ENCODE measurements at places on chromosomes 5 and 9. TPM values are rescaled to one million over a fixed set of nuclear protein-coding genes. Genes with fewer than 3 reads are reported as not detected.

MELK gene
- 17.4 TPM for total RNA-seq

RASGRF2 gene
- 0.06 TPM for total RNA-seq

BTNL3 gene
- total RNA-seq = not detected

PCDHGA12 gene
- 1.7 TPM for total RNA-seq

MARVELD2 gene
- 4.9 TPM for total RNA-seq

FLT4 gene
- total RNA-seq = 5.3 TPM

FAM81B gene
- not detected for total RNA-seq

DNA sequence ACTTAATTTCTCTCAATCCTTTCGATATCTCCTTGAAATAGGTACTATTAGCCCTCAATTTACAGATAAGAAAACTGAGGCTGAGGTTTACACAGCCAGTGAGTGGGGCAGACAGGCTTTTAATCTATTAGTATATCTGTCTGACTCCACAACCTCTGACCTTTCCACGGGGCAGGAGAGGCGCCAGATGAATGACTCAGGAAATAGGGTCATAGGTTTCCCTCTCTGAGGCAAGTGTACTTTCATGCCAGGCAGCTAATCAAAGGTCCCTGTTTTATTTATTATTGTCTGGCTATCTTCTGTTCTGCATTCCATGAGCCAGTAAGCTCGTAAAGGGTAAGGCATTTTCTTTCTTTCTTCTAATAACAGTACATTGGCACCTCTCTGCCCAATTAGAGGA is 79.6 kb upstream of the KLF4 start:
- no peaks in the 10 kb centered on the region for H3K27me3 ChIP-seq
- H3K4me1 ChIP-seq = no peaks in the 10 kb centered on the region

DNA sequence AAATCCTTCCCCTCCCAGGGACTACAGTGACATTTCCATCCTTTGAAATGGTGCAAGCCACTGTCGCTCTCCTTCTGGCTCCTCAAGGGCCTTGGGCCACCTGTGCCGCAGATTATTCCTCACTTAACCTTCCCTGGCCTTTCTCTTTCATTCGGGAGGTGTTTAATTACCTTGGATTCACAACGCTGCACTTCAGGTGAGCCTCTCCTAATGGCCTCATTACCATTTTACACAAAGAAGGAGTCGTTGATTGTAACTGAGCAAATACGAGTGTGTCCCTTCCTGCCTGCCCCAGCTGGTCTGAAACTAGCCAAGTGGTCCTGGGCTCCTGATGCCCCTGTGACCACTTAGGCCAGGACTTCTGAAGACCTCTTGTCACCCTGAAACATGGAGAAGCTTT is 205.0 kb downstream of the CRB2 start:
- H3K27me3 ChIP-seq = no peaks in the 10 kb centered on the region
- no peak for DNase-seq
- H3K27ac ChIP-seq = no peak overlapping the region
- no peaks in the 10 kb centered on the region for H3K36me3 ChIP-seq
- H3K4me3 ChIP-seq = no peak overlapping the region

DNA sequence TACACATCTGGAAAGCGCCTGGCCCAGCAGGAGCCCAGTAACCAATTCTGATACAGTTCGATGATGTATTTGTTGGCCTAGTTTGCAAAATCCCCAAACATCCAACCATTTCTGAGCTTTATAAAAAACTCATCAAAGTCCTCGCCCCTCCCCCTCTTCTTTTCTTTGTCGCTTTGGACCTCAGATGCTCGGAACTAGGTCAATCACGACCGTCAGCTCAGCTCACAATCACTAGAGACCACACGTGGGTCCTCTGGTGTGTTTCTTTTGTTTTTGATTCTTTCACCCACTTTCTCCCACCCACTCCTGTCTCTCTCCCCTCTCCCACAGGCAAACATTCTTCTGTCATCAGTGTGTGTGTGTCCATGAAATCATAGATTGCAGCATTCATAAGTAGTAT is 26.7 kb upstream of the ZBTB43 start:
- H3K27me3 ChIP-seq = peaks cover 16% of the 10 kb centered on the region
- no peak overlapping the region for H3K4me3 ChIP-seq
- DNase-seq = no peak
- no peak overlapping the region for H3K27ac ChIP-seq
- H3K36me3 ChIP-seq = no peaks in the 10 kb centered on the region

- H3K4me3 ChIP-seq = peak overlapping the region; percentile 48
- no peaks in the 10 kb centered on the region for H3K27me3 ChIP-seq
- no peak for DNase-seq
- H3K4me1 ChIP-seq = peaks cover 55% of the 10 kb centered on the region
- H3K27ac ChIP-seq = peak overlapping the region; percentile 90
These were observed 231.9 kb downstream of the MAST4 start for GRCh38 chr5:66828046-66828547.

GRCh38 chr9:126494264-126494663 is 119.5 kb upstream of the LMX1B start:
- no peaks in the 10 kb centered on the region for H3K27me3 ChIP-seq
- no peak for DNase-seq
- no peak overlapping the region for H3K27ac ChIP-seq
- H3K4me1 ChIP-seq = no peaks in the 10 kb centered on the region
- H3K4me3 ChIP-seq = no peak overlapping the region
- no peaks in the 10 kb centered on the region for H3K36me3 ChIP-seq

GRCh38 chr5:148924817-148925216 is 98.4 kb downstream of the ADRB2 start:
- H3K27ac ChIP-seq = no peak overlapping the region
- no peaks in the 10 kb centered on the region for H3K4me1 ChIP-seq
- H3K4me3 ChIP-seq = no peak overlapping the region
- no peaks in the 10 kb centered on the region for H3K27me3 ChIP-seq
- no peaks in the 10 kb centered on the region for H3K36me3 ChIP-seq

GRCh38 chr9:89603767-89604665 is 796 bp upstream of the GADD45G start:
- H3K27me3 ChIP-seq = peaks cover 10% of the 10 kb centered on the region
- H3K4me1 ChIP-seq = peaks cover 18% of the 10 kb centered on the region
- peak overlapping the region; percentile 57 for H3K27ac ChIP-seq
- H3K4me3 ChIP-seq = peak overlapping the region; percentile 93
- no peaks in the 10 kb centered on the region for H3K36me3 ChIP-seq

GRCh38 chr9:124191691-124192395 is 65.9 kb upstream of the NEK6 start:
- no peaks in the 10 kb centered on the region for H3K36me3 ChIP-seq
- H3K27me3 ChIP-seq = no peaks in the 10 kb centered on the region
- DNase-seq = no peak
- no peak overlapping the region for H3K27ac ChIP-seq
- H3K4me1 ChIP-seq = no peaks in the 10 kb centered on the region

DNA sequence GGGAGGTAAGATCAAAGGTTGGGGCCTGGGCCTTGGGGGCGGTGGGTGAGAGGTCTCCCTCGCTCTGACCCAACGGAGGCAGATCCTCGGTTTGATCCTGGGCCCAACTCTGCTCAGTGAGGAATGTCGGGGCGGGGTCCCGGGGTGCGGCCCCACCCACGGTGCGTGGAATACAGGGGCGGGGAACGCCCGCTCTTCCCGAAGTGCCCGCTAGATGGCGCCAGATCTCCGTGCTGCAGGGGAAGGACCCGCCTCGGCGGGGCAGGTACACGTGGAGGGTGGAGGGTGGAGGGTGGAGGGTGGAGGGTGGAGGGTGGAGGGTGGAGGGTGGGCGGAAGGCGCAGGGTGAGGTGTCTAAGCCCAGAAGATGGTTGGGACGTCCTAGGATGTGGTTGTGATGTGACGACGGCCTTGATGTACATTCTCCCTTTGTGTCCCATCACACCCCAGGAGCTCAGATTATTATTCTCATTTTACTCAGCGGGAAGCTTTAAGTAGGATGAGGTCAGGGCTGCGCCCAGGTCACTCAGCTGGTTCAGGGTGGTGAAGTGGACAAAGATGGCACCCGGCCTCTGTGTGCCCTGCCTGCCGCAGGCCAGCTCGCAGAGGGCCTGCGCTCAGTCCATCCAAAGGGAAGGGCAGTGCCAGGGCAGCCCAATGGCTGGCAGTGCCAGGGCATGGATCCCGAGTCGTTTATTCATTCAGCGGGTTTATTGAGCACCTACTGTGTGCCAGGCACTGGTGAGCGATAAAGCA is 9.4 kb upstream of the RPS14 start:
- peaks cover 13% of the 10 kb centered on the region for H3K4me1 ChIP-seq
- H3K27ac ChIP-seq = no peak overlapping the region
- no peak overlapping the region for H3K4me3 ChIP-seq
- H3K27me3 ChIP-seq = no peaks in the 10 kb centered on the region
- peak; percentile 71 for DNase-seq

DNA sequence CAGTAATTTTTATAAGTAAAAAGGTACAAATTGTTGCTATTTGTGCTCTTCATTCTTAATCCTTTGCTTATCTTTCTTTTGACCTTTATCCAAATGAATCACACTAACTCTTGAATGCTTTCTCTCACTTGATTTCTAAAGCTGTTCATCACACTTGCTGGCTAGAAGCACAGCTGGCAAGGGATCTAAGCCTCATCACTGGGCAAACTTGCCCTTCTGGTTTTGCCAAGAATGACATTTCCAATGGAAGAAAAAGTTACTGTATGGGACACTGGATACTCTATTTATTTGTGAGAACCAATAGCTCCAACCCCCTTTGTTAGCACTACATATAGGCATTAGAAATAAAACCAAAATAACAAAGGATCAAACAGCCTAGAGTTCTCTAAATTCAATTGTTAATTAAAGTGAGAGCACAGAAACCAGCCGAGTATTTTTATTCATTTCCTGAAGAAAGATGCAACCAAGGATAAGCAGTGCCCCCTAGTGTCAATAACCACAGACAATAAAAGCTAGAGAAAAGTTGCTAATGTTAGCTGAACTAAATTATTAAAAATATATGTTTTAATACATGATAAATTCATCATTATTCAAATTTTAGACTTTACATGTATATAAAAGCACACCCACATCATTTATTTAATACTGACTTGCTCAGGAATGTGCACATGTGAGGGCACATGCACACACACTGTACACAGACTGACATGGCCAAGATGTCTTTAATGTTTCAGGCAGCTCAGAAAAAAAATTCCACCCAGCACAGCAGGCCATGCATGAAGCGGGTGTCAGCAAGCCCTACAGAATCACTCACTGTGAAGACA is 59.8 kb upstream of the POU5F2 start:
- peak; percentile 53 for DNase-seq
- H3K27ac ChIP-seq = no peak overlapping the region
- no peaks in the 10 kb centered on the region for H3K4me1 ChIP-seq

DNA sequence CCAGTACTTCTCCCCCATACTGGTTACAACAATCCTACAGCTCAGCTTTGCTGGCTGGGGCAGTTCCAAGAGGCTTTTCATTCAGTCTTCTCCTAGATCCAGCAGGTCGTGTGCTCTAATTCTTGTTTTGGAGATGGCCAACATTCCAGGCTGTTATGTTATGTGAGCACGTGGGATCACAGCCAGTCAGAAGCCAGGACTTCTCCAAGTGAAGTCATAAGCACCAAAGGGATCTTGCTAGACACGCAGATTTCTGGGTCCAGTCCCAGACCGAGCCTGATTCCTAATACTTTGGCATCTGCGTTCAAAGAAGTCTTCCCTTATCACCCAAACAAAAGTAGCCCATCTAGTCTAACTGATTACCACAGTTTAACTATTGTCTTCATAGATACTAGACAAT is 1.4 kb upstream of the LARP1 start:
- H3K4me1 ChIP-seq = peaks cover 32% of the 10 kb centered on the region
- H3K27ac ChIP-seq = peak overlapping the region; percentile 95
